ENCODE measurements at places on chromosomes 4 and X.
A peak's percentile ranks its signal among the peaks of the same experiment; 100 is the strongest.

GRCh38 chrX:136380010-136380769 is 79.4 kb downstream of the ADGRG4 start:
- DNase-seq: no peak

GRCh38 chr4:25007598-25007997 is 23.1 kb downstream of the LGI2 start:
- no peak for DNase-seq

DNA sequence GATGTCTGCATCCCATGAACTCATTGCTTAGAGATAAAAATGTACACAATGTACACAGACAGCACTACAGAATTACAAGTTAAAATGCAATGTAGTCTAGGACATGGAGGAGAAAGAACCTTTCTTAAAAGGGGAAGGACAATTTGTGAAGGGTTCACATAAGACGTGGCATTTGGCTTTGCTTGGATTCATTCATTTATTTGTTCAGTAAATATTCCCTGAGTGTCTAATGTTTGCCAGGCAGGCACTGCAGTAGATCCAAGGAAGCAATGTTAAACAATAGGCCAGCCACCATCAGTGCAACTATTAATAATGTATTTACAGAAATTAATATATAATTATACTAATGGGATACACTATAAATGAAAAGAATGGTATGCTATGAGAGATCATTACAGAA is 94.4 kb downstream of the GRIA2 start:
- no peak for DNase-seq

DNA sequence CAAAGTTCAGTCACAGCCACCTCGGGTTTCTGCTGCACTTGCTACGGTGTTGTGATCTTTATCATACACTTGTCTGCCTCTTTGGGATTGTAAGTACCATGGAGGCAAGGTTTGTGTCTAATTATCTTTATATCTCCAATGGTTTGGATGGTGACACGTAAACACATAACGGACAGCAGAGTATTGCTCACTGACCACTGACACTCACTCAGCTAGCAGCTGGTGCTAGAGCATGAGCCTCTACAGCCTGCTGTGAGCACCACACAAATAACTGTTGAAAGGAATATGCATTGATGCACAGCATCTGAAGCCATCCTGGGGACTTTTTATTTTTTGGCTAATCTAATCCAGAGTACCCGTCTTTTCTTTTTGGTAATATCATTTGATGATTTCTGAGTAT is 156.0 kb downstream of the DCLK2 start:
- no peak for DNase-seq

DNA sequence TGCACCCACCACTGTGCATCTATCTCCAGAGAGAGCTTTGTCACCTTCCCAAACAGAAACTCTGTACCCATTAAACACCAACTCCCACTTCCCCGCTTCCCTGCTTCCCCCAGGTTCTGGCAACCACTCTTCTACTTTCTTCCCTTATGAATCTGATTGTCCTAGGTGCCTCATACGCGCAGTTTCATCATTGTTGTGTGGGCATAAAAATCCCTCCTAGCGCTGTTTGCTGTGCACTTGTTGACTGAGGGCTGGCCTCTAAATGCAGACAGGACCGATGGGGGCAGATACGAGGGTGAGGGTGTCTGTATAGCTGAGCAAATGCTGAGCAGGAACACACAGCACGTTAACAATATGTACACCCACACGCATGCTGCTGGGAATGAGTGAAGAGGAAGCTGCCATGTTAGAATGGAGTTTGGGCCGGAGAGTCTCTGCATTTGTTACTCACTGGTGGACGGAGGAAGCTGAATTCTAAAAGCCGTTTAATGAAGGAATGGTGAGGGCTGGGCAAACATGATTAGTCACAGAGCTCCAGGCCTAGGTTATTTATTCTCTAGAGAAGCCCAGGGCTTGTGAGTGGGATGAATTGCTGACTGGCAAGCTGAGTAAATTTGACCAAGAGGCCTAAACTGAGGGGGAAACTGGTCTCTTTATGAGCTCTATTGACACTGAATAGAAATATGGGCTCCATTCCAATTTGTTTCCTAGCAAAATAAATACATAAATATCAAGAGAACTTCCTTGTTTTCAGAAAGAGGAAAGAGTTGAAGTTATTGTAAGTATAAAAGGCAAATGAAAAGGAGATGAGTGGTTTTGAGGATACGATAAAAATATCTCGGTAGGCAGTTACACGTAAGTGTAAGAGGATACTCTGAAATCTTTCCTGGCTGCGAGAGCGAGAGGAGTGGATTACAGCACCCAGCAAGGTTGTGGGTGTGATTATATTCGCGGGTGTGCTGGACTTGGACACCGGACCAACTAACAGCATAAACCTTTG is 95.9 kb upstream of the RPS6KA3 start:
- peak; percentile 81 for DNase-seq

GRCh38 chrX:40582811-40583210 is 2.0 kb downstream of the ATP6AP2 start:
- DNase-seq: no peak

- no peak for DNase-seq
Observed at GRCh38 chr4:187865914-187866313, 129.7 kb upstream of the ZFP42 start.

DNA sequence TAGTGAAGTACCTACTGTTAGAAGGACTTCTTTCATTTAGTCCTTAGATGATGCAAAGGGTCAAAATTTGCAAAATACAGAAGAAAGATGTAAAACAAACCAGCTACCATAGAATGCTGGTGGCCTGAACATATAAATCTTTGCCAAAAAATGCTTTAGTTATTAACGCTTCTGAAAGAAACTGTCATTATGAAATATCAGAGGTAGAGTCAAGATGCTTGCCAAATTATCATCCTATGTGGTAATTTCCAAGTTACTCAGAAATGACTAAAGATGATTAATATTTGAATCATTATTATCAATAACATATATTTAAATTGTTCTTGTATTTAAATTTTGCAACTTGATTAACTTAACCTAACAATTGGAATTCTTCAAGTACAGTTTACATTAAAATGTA is 588.4 kb upstream of the FAM241A start:
- peak; percentile 58 for DNase-seq

- no peak for DNase-seq
Observed at GRCh38 chr4:122827258-122827878, 737 bp downstream of the FGF2 start.

DNA sequence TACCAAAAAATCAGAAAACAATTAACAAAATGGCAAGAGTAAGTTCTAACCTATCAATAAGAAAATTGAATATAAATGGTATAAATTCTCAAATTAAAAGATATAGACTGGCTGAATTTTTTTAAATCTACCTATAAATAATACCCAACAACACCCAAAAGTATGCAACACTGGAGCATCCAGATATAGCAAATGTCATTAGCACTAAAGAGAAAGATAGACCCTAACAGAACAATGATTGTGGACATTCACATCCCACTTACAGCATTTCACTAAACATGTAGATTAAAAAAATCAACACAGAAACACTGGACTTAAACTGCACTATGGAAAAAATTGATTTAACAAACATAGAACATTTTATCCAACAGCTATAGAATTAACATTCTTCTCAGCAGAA is 673.0 kb upstream of the GRID2 start:
- no peak for DNase-seq

GRCh38 chr4:145423017-145423708 is 58.5 kb upstream of the SMAD1 start:
- DNase-seq: peak; percentile 10

DNA sequence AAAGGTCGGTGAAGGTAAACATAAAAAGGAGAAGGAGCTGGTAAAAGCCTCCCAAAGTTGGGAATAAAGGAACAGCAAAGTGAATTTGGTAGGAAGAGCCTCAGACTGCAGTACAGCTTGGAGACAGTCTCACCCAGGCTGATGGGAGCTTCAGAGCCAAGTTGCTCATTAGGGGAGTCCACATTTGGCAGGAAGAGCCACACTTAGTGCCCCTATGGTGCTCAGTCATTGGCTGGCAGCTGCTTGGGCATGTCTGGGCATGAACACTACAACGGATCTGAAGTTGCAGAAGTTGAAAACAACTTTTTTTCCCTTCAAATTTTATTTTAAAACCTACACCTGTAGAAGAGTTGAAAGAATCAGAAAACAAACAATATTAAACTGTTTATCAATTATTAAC is 2497.3 kb downstream of the ARAP2 start:
- DNase-seq: peak; percentile 46

DNA sequence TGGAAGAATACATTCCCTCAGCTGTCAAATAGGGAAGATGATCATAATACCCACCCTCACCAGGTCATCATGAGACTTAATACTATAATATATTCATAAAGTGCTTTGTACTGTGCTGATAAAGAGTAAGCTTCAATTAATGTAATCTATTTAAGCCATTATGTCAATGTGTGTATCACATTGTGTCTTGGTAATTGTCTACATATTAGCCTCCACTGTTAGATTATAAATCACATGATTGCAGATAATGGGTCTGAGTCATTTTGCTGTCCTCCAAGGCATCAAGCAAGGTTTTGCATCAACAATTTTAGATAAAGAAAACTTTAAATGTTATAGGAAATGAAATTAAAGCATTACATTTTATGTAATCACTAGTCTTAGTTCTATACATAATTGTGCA is 45.2 kb upstream of the CEP135 start:
- DNase-seq: no peak

DNA sequence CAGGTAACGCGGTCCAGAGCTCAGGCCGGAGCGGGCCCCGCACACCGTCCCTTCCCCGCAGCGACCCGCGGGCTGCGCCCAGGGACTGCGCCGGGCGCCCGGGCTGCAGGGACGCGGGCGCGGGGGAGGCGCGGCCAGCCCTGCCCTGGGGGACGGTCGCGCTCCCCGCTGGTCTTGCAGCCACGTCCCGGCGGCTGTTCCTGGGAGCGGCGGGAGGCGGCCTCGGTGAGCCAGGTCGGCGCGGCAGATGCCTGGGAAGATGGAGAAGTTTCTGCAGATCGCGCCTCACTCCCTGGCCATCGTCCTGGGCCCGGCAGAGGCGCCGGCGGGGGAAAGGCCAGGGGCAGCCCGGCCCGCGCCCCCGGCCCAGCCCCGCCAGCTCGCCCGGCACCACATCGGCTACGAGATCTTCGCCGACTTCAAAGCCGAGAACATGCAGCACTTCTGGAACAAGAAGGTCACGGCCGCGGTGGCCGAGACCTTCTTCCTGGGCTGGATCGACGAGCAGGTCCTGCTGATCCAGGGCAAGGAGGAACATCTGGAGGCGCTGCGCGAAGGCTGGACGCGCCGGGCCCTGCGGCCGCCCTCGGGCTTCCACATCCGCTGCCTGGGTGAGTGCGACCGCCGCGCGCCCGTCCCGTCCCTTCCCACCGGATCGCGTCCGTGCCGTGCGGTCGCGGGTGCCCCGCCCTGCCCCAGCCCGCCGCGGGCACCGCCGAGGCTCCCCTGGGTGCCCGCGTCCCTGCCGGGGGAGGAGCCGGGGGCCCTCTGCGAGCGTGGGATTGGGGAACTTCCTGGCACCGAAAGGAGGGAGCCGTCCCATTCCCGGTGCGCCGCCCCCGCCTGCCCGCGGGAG is 107.4 kb upstream of the STOX2 start:
- DNase-seq: peak; percentile 9

- peak; percentile 34 for DNase-seq
Observed at GRCh38 chr4:153634738-153635353, 49.2 kb upstream of the TLR2 start.

- no peak for DNase-seq
Observed at GRCh38 chr4:30720661-30721184, 554 bp downstream of the PCDH7 start.

DNA sequence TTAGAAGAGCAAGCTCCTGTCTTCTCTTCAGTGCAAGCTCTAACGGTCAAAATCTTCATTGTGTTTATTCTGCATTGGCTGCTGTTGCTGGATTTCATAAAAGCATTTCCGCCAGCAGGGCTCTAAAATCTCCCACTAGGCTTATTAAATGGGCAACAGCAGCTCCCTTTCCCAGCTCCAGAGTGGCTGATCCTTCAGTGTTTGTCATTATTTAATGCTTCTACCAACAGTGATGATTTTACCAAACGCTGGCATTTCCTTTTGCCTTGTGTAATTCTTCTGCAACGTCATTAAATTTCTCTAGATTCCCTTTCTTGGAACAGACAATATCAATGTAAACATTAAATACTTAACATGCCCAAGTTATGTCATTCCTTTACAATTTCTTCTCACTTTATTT is 20.1 kb downstream of the SLC7A11 start:
- peak; percentile 88 for DNase-seq

GRCh38 chr4:9765091-9765490 is 16.3 kb upstream of the DRD5 start:
- DNase-seq: peak; percentile 37

GRCh38 chrX:44881549-44881948 is 8.6 kb downstream of the KDM6A start:
- DNase-seq: no peak

DNA sequence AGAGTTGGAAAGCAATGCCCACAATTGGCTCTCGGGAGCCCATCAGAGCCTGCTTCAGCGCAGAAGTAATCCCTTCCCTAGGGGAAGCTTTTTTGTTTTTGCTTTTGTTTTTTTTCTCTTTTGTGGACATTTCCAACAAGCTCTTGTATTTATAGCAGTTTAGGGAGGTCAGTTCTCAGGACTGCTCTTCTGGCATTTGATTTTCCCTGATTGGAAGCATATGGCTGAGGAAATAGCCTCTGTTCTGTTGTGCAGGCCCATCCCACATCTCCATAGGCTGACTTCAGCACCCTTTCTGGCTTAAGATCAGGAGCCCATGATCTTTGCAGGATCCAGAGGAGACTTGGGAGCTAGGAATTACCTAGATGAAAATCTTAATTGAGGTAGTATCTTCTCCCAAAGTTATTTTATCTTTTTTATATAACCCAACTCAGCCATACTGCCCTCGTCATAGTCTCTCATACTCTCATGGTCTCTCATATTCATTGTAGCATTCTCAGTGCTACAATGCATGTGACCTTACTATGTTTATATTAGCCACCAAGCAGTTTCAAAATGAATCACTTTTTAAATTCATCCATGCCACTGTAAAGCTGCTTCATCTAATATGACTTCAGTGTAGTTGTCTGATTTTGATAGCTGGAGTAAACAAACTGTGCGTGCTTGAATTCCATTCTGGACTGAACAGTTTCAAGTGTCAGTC is 16.7 kb downstream of the PAGE4 start:
- DNase-seq: no peak

GRCh38 chr4:74428276-74428675 is 16.7 kb upstream of the AREG start:
- peak; percentile 93 for DNase-seq

DNA sequence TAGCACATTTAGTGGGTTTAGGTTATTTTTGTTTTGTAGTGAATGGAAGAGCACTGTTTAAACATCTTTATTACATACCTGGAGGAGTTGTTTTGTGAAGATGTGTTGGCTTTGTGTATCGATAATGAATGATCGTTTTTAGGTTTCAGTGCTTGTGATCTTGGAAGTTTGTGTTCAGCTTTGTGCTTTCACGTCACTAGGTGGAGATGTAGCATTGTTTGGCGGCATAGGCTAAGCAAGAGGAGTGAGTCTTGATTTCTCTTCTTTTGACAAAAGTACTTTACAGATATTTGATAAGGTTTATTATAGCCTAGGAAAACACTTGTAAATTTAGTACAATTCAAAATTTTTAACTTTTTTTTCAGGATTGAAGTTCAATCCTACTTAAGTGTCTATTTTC is 50.4 kb downstream of the PDK3 start:
- DNase-seq: no peak
